ENCODE measurements at places on chromosomes 7 and 10. TPM values are rescaled to one million over a fixed set of nuclear protein-coding genes. Genes with fewer than 3 reads are reported as not detected.

GRCh38 chr7:68441645-68442044, 1156.6 kb upstream of the AUTS2 start:
- H3K4me1 ChIP-seq = no peaks in the 10 kb centered on the region
- DNase-seq = no peak
- H3K27ac ChIP-seq = no peak overlapping the region
- H3K27me3 ChIP-seq = no peaks in the 10 kb centered on the region
- no peak overlapping the region for H3K4me3 ChIP-seq

RBP3 gene
- not detected for total RNA-seq

LRRC18 gene
- not detected for total RNA-seq

EIF4H gene
- total RNA-seq = 150 TPM

FAM13C gene
- 10.7 TPM for total RNA-seq

CCDC7 gene
- 56.9 TPM for total RNA-seq

NOS3 gene
- total RNA-seq = 185 TPM

- no peak overlapping the region for H3K27ac ChIP-seq
- DNase-seq = no peak
- no peaks in the 10 kb centered on the region for H3K27me3 ChIP-seq
Observed at GRCh38 chr7:14336256-14336655, 346.8 kb upstream of the ETV1 start.

- no peaks in the 10 kb centered on the region for H3K4me1 ChIP-seq
- H3K4me3 ChIP-seq = no peak overlapping the region
- no peak for DNase-seq
- no peaks in the 10 kb centered on the region for H3K27me3 ChIP-seq
Observed at GRCh38 chr10:23364378-23364777, 19.8 kb upstream of the C10orf67 start.

Data from ascending aorta (tissue), 2 donors.